ENCODE measurements at places on chromosomes 7 and 10. TPM values are rescaled to one million over a fixed set of nuclear protein-coding genes. Genes with fewer than 3 reads are reported as not detected.

GRCh38 chr10:30134171-30134945 lies 75.0 kb upstream of the JCAD start:
- DNase-seq: no peak

GRCh38 chr7:39464350-39465054 lies 101.7 kb upstream of the YAE1 start:
- DNase-seq: no peak

GRCh38 chr10:70494966-70495365 lies 16.4 kb downstream of the PALD1 start:
- DNase-seq: no peak

GRCh38 chr7:148944935-148945934 lies 61.1 kb upstream of the EZH2 start:
- DNase-seq: no peak

The RASA4B gene
- polyA plus RNA-seq: 0.62 TPM

- no peak for DNase-seq
Measured at GRCh38 chr7:469563-469961, 50.1 kb downstream of the PDGFA start.

DNA sequence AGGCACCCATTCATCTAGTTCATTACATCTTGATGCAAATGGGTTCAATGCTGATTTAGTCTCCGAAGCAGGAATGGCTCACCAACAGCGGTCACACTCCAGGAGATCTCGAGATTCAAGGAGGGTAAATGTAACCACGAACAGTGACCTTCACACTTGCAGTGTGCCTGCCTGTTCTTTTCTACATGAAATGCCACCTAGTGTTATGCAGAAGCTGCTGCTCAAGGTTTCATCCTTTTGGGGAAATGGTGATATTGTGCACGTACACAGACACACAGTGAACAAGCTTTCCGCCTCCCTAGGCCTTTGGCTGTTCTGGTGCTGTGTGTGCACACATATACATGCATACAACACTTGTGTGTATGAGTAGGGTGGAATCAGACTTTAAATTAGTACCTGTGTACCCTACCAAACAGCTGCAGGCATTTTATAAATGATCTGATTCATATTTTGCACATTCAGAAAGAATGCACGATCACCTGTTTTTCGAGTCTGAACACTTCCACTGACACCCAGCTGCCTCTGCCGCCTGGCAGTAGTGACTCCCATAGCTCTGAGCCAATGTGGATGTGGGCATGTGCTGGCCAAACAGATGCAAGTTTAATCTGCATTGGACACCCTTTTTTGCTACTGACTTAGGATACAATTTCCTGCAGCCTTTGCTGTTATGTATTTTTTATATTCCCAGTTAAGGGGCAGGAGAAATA lies 100.5 kb downstream of the TACC2 start:
- DNase-seq: no peak

The PON1 gene
- polyA plus RNA-seq: 1,101 TPM

- no peak for DNase-seq
Measured at GRCh38 chr7:13742811-13743210, 246.7 kb downstream of the ETV1 start.

- DNase-seq: no peak
Measured at GRCh38 chr7:655758-656157, 70.7 kb upstream of the DNAAF5 start.

GRCh38 chr10:15188603-15189002 lies 20.1 kb upstream of the NMT2 start:
- no peak for DNase-seq

The NEBL gene
- polyA plus RNA-seq: 0.32 TPM

DNA sequence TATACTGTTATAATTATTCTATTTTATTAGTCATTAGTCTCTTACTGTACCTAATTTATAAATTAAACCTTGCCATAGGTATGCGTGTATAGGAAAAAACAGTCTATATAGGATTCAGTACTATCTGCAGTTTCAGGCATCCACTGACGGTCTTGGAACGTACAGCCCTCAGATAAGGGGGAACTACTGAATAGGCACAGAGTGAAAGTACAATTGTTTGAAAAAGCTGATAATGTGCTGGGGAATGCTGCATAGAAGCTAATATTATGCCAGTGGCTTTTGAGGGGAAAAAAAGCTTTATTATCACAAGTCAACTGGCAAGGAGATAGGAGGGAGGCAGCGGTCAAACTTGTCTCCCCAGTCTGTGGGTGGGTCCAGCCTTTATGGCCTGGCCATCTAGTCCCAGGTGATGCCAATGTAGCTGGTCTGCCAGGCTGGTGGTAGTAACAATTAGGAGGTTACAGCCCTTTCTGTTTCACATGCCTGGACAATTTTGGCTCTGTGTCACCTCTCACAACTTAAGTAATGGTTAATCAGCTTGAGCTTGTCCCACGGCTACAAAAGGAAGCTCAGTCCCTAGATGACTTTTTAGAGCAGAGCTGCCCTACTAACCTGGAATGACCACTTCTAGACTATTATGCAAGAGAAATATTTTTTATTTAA lies 8.3 kb upstream of the FMC1 start:
- DNase-seq: no peak

DNA sequence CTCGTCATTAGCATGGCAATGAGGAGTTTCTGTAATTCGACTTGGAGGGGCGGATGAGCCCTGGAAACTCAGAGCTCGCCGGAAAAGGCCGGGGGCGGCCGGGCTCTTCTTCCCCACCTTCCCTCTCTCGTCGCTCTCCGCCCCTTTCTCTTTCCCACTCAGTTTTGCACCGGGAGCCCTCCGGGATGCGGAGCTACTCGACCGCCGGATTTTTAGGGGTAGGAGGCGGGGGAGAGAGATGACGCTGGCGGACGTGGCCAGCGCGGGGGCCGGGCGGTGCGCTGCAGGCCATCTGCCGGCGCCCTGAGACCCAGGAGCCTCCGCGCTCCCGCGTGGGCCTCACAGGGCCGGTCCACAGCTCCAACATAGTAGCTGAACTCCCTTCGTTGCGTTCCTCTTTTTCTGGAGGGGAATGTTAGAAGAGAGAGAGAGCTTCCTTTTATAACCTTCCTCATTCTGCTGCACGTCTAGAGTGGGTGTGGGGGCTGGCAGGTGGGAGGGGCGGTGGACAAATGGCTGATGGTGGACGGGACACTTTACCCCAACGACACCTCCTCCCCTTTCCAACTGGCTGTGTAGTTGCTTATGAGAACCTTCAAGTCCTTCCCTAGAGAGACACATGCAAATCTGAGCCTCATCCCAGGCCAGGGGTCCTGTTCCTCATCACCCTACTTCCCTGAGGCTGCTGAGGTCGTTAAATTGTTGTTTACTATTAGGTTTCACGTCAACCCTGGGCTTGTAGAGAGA lies 1.1 kb upstream of the HOXA1 start:
- no peak for DNase-seq

GRCh38 chr7:115153769-115154477 lies 232.0 kb downstream of the MDFIC start:
- DNase-seq: no peak

DNA sequence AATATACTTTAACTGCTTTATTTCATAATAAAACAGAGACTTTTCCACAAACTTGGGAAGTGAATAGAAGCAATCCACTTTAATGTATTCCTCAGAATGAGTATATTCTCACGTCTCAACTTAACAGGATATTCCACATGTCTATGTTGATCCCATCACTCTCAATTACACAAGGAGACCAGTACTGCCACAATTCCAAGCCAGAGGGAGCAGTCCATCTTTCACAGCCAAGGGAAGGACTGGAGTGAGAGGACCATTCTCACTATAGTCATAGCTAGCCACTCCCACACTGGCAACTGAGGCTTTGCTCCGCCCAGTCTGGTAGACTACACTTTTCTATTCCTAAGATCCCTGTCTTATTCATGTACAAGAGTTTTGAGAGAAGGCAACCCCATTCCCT lies 553.9 kb downstream of the CNTNAP2 start:
- no peak for DNase-seq

DNA sequence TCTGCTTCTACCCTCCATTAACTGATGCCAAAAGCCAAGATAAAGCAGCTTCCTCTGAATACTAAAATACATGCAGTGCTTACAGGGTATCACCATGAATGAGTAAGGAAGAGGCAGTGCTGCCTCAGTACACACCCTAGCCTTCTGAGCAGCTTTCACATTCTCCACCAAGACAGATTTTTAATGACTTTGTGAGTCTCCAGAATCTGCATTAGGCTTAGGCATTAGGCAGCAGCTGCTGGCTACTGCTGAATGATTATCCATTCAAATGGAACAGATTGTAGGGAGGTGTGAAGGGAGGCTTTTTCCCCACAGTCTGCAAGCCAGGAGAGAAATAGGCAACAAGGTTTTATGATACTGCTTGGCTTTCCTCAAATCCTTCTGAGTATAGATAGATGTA lies 1226.7 kb upstream of the LRRN3 start:
- no peak for DNase-seq

DNA sequence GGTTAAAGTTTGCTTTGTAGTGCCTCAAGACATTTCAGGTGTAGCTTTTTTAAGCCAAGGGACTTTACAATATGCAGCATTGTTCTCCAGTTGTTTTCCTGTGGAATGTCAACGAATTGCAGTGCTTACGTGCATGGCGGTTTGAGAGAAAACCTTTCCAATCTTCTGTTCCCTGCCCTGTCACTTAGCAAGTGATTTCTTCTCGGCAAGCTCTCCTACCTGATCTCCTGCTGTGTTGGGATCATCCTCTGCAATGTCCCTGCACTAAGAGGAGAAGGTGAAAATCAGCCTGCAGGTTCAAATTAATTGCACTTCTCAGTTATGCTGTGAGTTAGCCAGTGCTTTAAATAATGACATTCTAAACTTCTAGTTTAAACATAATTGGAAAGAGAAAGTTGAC lies 197.6 kb upstream of the FZD1 start:
- DNase-seq: no peak

DNA sequence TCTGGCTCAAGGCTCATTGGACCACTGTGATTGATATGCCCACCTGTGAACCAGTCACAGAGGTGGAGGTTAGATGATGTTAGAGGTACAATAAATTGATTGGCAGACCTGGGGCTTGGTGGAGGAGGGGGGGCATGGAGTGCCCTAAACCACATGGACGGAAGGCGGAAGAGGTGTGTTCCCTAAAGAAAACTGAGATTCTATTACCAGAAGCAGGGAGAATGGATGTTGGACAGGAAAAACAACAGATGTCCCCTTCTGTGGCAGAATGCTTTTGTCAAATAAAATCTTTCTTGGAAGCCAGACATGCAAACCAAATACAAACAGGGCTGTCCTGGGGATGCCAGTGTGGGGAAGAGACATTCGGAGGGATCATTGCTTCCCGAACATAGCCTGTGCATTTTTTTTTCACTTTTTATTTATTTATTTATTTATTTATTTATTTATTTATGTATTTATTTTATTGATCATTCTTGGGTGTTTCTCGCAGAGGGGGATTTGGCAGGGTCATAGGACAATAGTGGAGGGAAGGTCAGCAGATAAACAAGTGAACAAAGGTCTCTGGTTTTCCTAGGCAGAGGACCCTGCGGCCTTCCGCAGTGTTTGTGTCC lies 433.9 kb downstream of the RPS24 start:
- no peak for DNase-seq

DNA sequence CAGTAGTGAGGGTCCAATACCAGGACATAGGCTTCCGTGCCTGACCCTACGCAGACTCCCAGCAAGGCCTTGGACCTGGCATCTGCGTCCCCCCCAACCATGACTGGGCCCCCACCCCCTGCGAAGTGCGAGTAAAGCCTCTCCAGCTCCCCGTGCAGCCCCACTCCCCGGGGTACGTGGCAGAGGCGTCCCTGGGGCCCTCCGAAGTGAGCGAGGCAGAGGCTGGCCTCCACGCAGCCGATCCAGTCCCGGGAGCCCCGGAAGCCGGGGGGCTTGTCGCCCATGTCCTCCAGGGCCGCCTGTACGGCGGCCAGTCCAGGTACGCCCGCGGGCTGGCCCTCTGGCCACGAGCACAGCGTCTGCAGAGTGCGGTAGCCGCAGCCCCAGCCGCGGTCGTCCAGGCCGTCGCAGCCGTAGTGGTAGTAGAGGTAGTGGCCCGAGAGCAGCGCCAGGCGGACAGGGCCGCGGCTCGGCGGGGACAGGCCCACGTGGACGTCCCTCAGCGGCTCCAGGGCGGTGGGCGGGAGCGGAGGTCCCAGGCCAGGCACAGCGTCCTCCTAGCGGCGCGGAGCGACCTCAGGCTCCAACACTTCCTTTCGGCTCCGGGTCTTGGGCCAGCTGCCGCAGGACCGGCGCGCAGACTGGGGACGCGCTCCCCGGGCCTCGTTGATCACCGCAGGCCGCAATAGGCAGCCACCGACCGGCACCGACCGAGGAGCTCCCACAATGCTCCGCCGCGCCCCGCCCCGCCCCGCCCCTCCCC lies at the start of gene UFSP1:
Gene UFSP1, minus strand, starts transcription at position 728 of the 763 bp plus-strand sequence. Its CDS starts 444 bp downstream, at position 284.
- DNase-seq: no peak

DNA sequence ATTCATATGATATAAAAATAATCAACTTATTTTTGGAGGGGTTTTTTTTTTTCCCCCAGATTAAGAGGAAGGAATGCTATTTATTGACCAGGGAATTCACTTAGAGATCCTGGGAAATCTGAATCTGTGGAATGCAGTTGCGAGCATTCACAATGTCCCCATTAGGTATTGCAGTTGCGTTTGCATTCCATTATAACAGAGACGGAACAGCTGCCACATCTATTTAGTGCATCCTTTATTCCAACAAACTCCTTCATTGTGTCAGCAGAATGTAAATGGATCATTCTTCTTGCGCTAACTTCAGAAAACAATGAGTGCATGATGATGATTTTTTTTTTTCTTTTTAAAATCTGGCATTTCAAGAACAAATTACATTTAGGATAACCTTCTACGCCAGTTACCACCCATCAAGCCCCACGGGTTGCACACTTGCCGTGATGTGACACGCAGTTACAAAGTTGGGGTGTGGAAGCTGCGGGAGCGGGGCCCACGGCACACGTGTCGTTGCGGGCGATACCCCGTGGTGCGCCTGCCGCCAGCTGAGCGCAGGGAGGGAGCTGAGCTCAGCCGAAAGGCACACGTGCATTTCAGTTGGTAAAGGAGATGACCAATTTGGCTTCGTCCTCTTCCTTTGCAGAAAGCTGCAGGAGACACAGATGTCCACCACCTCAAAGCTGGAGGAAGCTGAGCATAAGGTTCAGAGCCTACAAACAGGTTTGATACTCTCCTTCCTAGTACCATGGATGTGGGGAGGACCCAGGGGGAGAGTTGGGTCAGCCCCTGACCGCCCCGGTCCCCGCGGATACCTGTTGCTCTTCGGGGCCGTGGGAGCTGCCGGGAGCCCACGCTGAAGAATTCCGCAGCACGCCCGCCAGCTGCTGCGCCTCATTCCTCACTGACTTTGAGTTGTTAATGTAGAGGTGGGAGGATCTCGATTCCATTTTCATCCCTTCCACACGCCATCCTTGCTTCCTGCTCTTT lies 175.3 kb upstream of the SH2B2 start:
- no peak for DNase-seq

The ATP6V0A4 gene
- not detected for polyA plus RNA-seq

DNA sequence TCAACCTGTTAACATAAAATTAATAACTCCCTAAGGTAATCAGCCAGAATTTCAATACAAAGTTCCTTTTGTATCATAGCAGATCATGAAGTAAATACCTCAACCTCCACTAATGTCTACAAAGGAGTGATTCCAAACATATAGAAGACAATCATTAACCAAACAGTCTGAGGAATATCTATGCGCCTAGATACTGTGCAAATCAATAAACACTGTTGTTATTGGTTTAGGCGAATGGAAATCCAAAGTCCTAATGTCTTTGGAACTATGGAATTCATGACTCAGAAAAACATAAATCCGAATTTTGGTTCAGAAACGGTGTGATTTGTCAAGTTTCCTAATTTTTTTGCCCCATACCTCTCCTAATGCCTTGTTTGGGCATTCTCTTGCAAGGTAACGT lies 469.7 kb downstream of the PARD3 start:
- DNase-seq: no peak

- peak; percentile 60 for DNase-seq
Measured at GRCh38 chr7:128841921-128842673, 11.9 kb downstream of the FLNC start.
